ENCODE measurements at places on chromosomes 3 and 15.
A peak's percentile ranks its signal among the peaks of the same experiment; 100 is the strongest.

GRCh38 chr3:149532489-149533180 lies 58.1 kb downstream of the TM4SF4 start:
- no peak for DNase-seq

- no peak for DNase-seq
Measured at GRCh38 chr3:64666171-64666588, 21.6 kb downstream of the ADAMTS9 start.

GRCh38 chr3:78015856-78016255 lies 976.0 kb downstream of the ROBO2 start:
- no peak for DNase-seq

GRCh38 chr3:72380193-72380592 lies 468.1 kb downstream of the SHQ1 start:
- DNase-seq: no peak

DNA sequence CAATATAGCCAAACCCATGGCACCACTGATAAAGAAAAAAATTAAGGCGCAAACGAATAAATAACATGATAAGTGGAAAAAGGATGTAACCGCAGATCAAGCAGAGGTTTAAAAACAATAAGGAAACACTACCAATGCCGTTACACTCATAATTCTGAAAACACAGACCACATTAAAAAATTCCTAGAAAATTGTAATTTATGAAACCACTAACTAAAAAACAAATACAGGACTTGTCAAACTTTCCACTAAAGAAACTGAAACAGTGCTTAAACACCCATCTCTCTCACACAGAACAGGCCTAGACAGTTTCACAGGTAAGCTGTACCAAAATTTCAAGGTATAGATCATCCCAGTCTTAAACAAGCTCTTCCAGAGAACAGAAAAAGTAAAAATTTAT lies 28.4 kb downstream of the PCSK6 start:
- no peak for DNase-seq

- DNase-seq: no peak
Measured at GRCh38 chr3:135576751-135577150, 388.8 kb upstream of the PPP2R3A start.

- DNase-seq: no peak
Measured at GRCh38 chr3:130779031-130779430, 32.4 kb upstream of the PIK3R4 start.

- DNase-seq: peak; percentile 72
Measured at GRCh38 chr15:66701422-66702034, 508 bp upstream of the SMAD6 start.

DNA sequence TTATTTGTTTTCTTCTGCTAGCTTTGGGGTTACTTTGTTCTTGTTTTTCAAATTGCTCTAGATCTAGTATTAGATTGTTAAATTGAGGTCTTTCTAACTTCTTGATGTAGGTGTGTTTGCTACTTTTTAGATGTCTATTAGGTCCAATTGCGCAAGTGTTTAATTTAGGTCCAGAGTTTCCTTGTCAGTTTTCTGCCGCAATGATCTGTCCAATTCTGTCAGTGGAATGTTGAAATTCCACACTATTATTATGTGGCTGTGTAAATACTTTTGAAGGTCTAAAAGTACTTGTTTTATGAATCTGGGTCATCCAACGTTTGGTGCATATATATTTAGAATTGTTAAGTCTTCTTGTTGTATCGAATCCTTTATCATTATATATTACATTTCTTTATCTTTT lies 324.4 kb upstream of the SGO1 start:
- DNase-seq: no peak

- DNase-seq: no peak
Measured at GRCh38 chr15:64695561-64695992, 79.8 kb downstream of the RBPMS2 start.

DNA sequence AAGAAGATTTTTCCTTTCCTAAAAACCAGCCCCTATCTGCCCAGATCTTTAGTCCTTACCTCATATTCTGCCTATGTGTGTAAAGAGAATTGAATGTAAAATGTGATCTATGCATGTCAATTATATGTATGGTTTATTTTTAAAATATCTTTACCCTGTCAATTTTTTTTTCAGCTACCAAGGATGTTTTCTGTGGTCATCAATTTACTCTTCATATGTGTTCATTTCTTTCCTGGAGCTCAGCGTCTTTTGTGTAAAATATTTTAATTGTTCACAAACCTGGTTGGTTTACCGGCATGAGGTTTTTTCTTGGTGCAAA lies 1.7 kb upstream of the NR2F2 start:
- DNase-seq: no peak

DNA sequence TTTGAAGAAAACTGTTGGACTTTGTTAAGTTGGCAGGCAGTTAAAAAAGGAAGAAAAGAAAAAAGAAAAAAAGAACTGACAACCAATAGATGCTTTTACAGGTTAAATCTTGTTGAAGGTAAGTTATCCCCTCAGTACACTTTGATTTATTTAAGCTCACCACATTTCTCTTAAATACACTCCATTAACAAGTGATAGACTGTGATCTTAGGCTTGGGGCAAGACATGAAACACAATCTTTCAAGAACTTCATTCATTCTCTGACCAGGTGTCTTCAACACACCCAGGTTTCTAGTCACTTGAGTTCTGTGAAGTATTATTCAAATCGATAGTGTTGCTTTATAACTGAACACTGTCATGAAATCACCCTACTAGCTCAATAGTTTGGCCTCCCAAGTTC lies 751.9 kb downstream of the ROBO1 start:
- DNase-seq: no peak

GRCh38 chr15:47332481-47332880 lies 384.8 kb upstream of the SEMA6D start:
- DNase-seq: no peak

GRCh38 chr3:186810336-186810996 lies 4.2 kb upstream of the RFC4 start:
- DNase-seq: no peak

- no peak for DNase-seq
Measured at GRCh38 chr3:151817473-151817872, 3.6 kb downstream of the AADAC start.

DNA sequence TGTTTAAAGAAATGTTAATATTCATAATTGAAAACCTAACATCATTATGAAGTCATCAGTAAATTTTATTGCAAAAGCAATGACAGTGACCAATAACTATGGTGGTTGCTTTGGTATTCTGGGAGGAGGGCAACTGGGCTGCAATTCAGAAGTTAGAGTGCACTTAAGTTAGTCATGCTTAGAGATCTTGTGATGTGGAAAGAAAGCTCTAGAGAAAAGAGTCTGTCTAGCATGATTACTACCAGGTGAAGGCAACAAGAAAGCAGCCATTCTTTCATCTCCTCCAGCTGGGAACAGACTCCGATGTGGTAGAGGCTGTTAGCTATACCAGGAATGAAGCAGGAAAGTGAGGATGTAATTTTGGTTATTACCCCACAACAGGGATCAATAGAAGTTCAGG lies 625.6 kb downstream of the SI start:
- DNase-seq: no peak

GRCh38 chr3:165446555-165446954 lies 250.4 kb upstream of the SLITRK3 start:
- no peak for DNase-seq

DNA sequence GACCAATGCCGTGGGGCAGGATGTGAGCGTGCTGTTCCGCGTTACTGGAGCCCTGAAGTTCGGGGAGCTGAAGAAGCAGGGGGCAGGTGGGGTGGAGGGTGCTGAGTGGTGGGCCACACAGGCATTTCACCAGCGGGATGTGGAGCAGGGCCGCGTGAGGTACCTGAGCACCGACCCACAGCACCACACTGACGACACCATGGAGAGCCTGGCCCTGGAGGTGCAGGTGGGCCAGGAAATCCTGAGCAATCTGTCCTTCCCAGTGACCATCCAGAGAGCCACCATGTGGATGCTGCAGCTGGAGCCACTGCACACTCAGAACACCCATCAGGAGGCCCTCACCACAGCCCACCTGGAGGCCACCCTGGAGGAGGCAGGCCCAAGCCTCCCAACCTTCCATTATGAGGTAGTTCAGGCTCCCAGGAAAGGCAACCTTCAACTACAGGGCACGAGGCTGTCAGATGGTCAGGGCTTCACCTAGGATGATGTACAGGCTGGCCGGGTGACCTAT lies 179.6 kb downstream of the TBC1D2B start:
- no peak for DNase-seq

DNA sequence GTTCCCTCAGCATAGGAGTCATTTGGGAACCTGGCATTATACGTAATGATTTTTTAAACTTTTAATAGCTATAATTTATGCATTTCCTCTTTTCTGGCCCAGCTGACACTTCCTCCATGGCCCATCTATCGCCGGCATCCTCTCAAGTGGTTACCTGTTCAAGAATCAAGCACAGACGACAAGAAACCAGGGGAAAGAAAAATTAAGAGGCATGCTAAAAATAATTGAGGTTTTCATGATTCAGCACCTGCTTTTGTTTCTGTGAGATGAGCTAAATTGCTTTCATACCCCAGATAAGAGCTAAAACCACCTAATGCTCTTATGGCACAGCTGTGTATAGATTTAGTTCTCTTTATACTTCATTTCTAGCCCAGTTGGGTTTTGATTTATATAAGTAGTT lies 1.7 kb downstream of the SPCS1 start:
- DNase-seq: no peak

GRCh38 chr15:87633525-87633924 lies 623.0 kb downstream of the NTRK3 start:
- DNase-seq: no peak
